ENCODE measurements at places on chromosomes 2 and 18.
A peak's percentile ranks its signal among the peaks of the same experiment; 100 is the strongest.

DNA sequence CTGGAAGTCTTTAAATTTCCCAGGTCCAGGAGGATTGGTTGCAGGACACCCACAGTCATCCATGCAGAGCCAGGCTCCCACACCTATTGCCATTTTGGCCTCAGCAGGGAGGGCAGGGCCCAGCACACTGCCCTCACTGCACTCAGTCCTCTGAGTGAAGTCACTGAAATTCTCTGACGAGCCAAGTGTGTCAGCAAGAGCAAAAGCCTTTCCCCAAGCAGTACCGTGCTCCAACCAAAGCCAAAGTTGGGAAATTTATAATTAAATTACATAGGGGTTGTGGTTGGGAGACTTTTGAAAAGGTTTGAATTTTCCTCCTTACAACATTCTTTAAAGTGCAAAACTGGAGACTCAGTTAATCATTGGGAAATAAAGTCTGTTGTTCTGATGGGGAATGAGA lies 98.5 kb upstream of the CD226 start:
- no peak for DNase-seq

GRCh38 chr2:64655018-64655664 lies 1.4 kb upstream of the SERTAD2 start:
- no peak for DNase-seq

DNA sequence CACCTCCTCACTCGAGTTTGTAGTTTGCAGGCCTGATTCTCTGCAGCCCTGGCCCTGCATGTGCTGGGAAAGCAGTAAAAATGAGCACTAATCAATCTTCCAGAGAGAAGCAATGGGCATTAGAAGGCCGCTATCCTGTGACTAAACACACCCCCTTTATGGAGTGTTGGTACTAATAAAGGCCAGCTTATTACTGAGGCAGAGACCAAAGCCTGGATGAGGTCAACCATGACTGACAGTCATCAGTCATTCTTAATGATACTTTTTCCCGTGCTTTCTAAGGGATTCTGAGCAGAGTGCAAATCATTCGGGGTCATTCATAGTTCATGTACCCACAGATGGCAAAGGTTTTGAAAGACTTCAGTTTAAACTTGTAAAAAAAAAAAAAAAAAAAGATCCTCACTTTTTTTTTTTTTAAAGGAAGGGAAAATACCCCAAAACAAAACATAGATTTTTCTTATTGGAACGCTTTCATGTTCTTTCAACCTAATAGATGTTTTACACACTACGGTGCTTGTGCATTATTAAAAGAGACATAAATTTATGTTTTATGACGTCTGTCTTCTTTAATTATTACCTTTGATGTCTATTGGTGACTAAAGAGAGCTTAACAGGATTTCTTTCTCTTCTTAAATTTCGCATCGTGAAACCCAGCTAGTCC lies 13.2 kb downstream of the TSHZ1 start:
- no peak for DNase-seq

GRCh38 chr18:28801876-28802275 lies 624.9 kb upstream of the CDH2 start:
- no peak for DNase-seq

DNA sequence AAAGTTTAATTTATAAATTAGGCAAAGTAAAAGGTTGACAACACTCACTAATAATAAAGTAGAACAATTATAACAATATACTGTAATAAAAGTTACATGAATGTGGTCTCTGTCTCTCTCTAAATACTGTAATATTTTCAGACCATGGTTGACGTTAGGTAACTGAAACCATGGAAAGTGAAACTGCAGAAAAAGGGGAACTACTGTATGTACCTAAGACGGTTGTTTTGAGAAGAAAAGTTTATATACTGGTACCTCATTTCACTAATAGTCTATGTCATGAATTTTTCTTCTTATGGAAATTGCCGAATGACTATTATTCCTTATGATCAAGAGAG lies 166.7 kb upstream of the ZNF521 start:
- DNase-seq: peak; percentile 36

GRCh38 chr2:27059141-27059820 lies 7.8 kb downstream of the AGBL5 start:
- no peak for DNase-seq

GRCh38 chr2:636641-637405 lies 40.4 kb downstream of the TMEM18 start:
- peak; percentile 80 for DNase-seq

- no peak for DNase-seq
Observed at GRCh38 chr18:9521770-9522169, 46.5 kb downstream of the RALBP1 start.

GRCh38 chr18:72601481-72601880 lies 57.3 kb upstream of the CBLN2 start:
- DNase-seq: no peak

GRCh38 chr2:102051692-102052277 lies 60.0 kb downstream of the IL1R2 start:
- DNase-seq: no peak

DNA sequence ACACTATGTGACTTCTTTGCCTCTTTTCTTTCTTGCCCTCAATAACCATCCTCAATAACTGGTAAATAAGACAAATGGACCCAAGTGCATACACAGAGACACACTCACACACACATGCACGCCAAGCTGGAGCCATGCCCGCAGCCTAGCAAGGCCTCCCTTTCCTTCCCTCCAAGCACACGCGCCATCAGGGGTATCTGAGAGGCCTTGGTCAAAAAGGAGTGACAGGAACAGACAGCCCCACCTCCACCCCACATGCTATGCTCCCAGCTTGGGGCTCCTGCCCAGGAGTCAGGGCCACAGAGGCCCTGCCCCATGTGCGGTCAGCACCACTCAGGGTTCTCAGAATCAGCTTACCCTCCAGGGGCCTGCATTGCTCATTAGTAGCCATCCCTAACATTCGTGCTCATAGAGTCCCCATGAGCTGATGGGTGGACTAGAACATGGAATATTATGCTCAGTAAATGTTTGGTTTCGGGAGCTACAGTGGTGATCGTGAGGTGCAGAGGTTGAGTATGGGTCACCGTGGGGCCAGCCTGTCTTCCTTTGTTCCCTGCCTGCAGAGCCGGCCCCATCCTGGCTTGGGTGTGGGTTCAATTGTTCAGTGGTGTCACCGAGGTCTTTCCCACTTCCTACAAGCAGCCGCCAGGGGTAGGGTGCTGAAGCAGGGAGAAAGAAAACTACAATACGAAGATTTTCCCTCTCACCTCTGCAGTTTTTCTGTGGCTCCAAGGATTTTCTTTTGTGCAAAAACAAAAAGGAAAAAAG lies 158.2 kb upstream of the RAB12 start:
- no peak for DNase-seq

DNA sequence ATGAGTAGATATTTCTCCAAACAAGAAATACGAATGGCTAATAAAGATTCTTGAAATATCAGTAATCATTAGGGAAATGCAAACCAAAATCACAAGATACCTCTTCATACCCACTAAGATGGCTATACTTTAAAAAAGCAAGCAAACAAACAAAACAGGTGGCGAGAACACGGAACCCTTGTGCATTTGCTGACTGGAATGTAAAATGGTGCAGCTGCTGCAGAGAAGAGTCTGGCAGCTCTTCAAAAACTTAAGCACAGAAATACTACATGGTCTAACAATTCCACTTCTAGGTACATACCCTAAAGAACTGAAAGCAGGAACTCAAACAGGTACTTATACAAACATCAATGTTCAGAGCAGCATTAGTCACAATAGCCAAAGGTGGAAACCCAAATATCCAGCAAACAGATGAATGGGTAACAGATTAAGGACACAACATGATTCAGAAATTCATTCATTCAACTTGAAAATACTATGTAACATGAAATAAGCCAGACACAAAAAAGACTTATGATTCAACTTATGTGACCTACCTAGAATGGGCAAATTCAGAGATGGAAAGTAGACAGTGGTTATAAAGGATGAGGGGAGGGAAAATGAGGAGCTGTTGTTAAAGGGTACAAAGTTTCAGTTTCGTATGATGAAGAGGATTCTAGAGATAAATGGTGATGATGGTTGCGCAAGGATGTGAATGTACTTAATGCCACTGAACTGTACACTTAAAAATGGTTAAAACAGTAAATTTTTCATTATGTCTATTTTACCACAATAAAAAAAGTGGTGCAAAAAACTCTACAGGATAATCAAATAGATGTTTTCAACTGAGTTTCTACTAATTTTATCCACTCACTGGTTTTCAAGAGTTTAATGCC lies 26.9 kb upstream of the GPR75 start:
- DNase-seq: no peak

- no peak for DNase-seq
Observed at GRCh38 chr2:69191634-69192033, 178.7 kb downstream of the ANTXR1 start.

DNA sequence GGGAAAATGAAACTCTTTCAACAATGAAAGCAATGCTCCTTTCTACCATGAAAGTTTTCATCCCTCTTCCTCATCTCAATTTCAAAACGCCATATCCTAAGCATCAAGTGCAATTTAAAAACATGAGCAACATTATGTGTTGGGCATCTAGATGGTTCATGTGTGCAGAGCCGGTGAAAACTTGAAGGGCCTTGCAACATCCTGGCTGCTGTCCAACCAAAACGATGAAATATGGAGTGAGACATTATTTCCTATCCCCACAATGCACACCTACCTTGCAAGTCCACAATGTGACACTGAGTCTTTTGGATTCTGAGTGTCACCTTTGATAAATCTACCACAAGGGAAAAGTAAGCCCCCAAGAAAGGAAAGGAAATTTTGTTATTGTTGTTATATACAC lies 110.0 kb downstream of the NCKAP5 start:
- DNase-seq: no peak

DNA sequence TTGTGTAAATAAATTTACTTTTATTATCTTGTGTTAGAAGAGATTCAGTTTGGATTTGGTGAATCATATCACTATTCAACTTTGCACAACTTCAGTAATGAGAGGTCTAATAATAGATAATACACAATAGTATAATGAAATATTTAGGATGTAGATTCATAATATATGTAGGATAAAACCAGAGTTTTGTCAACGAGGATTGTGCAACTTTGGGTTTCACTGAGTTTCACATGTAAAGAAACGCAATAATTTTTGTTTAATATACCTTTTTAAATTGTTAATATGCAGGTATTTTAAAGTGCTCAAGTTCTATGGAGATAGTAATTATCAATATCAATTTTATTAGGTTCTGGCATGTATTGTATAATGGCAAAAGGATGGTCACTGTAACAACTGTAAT lies 5.3 kb downstream of the CALCRL start:
- no peak for DNase-seq

- no peak for DNase-seq
Observed at GRCh38 chr2:23402205-23402740, 17.3 kb downstream of the KLHL29 start.

DNA sequence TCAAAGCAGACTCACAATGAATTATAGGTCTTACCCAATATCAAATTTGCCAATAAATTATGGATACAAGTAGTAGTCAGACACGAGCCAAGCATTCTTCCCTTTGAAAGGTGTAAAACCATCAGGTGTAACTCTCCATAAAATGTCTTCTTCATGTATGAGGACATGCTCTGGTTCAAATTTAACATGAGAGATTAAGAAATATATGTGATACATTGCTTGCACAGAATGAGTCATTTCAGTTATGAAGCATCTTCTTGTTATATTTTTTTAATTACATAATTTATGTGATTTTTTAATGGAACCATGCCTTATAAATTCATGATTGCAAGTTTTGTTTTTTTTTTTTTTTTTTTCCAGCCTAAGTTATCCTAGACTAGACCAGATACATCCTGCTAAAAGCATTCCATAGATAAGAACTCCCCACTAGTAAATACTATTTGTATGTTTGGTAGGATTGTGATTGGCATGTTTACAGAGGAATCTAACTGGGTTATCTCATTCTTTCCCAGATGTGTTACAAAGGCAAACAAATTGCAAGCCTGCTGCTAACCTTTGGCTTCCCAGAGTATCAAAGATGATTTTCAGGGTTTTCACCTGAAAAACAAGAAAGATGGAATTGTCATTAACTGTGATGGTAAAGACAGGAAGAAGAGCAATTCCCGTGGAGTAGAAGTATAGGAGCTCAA lies 621.9 kb downstream of the XIRP2 start:
- DNase-seq: no peak

GRCh38 chr2:232966122-232966521 lies 46.9 kb downstream of the NGEF start:
- DNase-seq: no peak

- DNase-seq: no peak
Observed at GRCh38 chr2:157837851-157838441, 38.2 kb downstream of the ACVR1 start.

DNA sequence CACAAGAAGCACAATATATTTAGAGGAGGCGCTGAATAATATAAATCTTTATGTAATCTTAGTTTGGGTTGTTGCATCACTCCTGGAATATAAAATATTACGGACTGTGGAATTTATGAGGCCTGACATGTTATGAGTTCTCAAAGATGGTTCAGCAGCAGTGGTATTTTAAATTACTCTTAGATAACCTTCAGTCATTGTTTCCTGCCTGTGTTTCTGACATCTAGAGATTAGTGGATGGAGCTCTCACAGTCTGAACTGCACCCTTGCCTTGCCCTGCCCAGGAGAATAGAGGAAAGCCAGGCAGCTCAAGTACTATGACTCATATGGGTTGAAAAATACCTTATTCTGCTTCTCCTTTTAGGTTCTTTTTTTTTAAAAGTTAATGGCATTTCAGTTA lies 70.0 kb downstream of the ACSL3 start:
- DNase-seq: no peak

- DNase-seq: peak; percentile 84
Observed at GRCh38 chr2:238573065-238573778, 146.5 kb downstream of the ASB1 start.

- DNase-seq: no peak
Observed at GRCh38 chr18:58496937-58497336, 132.0 kb downstream of the ALPK2 start.

DNA sequence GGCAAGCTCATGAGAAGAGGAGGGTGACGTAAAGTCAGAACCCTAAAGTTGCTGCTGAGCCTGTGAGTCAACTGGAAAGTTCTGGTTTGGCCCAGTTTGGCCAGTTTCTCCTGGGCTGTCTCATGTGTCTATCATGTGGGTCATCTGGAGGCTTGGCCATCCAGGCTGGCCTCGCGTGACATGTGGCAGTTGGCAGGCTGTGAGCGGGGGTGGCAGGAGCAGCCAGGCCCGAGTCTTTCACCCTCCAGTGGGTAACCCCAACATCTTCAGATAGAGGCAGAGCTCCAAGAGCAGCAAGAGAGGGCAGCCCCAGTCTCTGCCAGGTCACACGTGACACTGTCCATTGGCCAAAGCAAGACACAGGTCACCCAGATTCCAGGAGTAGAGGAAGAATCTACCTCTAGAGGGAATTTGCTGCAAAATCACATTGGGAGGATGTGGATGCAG lies 51.5 kb downstream of the FHOD3 start:
- DNase-seq: no peak

- DNase-seq: peak; percentile 45
Observed at GRCh38 chr18:61635901-61636528, 256.8 kb downstream of the RNF152 start.

DNA sequence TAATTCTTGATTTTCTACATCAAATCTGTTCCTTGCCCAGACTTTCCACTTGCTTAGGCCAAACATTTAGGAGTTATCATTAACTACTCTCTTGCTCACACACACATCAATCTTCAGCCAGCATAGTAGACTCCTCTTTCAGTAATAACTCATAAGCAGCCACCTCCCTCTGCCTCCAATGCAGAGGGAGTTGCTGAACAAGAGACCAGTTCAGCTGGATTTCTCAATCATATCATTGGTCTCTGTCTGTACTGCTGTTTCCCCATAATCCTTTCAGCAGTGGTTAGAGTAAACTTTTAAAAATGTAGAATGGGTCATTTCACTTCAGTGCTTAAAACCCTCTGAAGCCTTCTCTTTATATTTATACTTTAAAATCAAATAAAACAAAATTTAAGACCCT lies 112.9 kb downstream of the SLC39A10 start:
- DNase-seq: no peak

Data from GM13976 (cell line).